GM23248 (cell line): ENCODE measurements at places on chromosomes 1 and 21.

GRCh38 chr1:230975636-230976035 lies 3.0 kb downstream of the TTC13 start:
- no peak for DNase-seq

GRCh38 chr1:114803001-114803400 lies 22.5 kb upstream of the SIKE1 start:
- peak; percentile 3 for DNase-seq

DNA sequence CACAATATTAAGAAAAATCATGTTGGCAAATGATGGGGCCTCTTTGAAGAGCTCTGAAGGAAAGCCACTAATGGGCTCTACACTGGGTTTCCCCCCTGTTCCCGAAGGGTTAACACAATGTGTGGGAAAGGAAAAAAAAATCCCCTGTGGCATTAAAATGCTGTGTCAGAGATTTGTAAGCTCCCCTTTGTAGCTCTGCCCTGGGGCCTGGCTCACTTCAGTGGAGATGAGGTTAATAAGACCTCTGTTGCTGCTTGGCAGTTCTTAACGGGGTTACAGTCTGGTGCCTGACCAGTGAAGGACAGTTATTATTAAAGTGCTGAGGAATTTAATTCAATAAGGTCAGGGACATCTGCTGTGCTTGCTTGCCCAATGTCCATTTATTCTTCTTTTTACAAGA lies 129.7 kb upstream of the UBE2U start:
- DNase-seq = no peak

DNA sequence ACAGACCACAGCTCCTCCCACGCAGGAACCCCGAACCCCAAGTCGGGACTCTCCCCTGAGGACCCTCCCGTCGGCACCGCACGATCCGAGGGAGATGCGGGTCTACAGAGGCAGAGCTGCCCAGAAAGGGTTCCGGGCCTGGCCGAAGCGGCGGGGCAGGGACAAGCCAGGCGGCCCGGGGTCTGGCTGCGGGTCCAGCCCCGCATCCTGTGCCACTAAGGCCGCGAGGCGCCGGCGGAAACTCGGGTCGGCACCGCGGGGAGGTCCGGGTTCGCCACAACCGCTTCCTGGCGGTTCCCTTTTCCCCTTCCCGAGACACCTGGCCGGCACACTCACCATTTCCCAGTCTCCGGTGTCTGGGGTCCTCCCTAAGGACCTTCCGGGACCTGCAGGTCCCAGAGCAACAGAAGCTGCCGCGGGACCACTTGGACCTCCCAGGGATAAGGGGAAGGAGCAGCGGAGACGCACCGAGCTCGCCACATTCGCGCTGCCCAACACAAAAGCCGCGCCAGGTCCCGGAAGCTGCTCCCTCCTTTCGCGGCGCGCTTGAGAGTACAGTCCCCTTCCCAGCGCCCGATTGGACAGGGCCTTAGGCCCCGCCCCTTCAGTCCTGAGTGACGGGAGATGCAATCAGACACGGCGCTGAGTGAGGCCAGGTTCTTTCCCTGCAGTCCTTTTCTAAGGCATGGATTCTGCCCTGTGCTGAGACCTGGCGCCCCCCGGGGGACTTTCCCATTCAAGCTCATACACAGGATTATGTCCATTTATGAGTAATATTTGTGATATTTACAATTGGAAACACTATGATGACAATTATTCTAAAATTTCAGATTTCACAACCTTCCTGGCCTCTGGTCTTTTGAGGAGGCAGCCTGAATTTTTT lies at the start of gene ZNF670:
Gene ZNF670 (minus strand): TSS at position 554 of the 883 bp plus-strand sequence. CDS start 215 bp downstream, at position 339.
- DNase-seq = peak; percentile 99

DNA sequence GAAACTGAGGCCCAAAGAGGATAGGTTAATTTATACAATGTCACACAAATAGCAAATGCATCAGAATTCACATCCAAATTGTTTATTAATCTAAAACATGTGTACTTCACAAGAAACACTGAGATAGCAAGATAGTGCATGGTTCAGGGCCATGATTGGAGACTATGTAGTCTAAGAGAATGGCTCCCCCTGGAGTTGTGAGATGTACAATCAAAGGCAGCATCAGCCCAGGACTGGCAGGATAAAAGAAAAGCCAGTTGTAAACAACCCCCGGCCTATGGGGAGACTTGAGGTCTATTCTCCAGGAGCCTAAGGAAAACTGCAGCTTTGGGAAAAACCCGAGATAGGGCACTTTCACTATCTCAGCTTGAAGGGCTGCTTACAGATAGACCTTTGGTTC lies 511.0 kb downstream of the OMA1 start:
- peak; percentile 32 for DNase-seq

DNA sequence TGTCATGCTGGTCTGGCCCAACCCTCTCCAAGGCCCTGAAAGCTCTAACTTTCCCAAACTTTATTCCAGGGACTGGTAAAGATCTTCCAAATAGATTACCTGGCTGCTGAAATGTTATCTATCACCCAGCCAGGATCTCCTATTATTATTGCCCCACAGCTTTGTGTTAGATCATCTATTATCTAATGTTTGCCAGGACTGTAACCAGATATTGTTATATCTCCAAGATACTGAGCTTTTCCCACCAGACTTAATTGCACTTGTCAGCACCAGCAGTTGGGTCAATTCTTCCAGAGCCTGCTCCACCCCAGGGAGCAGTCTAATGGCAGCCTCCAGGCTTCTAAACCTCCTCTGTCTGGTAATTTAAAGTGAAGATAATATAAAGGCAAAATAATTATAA lies 59.1 kb downstream of the PRDX6 start:
- DNase-seq = no peak

- peak; percentile 64 for DNase-seq
Measured at GRCh38 chr1:89908672-89909436, 86.1 kb upstream of the ZNF326 start.

DNA sequence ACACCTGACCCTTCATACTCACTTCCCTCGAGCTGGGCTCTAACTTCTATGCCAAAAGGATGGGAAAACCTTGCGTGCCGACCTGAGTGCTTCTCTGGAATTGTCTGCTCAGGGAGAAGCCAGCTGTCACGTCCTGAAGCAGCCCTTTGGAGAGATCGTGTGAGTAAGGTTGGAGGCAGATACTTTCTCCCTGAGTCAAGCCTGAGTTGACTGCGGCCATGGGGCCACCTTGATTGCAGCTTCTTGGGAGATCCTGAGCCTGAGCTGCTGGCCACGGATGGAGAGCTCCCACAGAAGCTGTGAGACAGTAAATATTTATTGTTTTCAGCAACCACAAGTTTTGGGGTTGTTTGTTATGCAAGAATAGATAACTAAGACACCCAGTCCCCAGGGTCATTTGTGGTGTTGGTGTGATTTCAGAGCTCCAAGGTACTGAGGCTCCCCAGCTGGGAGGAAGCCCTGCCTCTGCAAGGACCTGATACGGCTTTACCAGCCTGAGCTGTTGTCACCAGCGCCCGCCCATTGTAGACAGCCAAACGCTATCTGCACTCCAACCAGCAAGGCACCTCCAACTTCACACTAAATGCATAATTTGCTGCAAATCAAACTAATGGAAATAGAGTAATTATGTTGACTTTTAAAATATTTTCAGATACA lies 531.6 kb downstream of the PTPRU start:
- no peak for DNase-seq

GRCh38 chr1:240808381-240808780 lies 196.4 kb upstream of the GREM2 start:
- DNase-seq = no peak

- DNase-seq = peak; percentile 89
Measured at GRCh38 chr1:115977499-115978258, 1.4 kb downstream of the SLC22A15 start.

GRCh38 chr21:45084881-45085536 lies 10.6 kb downstream of the ADARB1 start:
- DNase-seq = no peak

GRCh38 chr1:101706366-101706765 lies 290.4 kb downstream of the OLFM3 start:
- DNase-seq = no peak

DNA sequence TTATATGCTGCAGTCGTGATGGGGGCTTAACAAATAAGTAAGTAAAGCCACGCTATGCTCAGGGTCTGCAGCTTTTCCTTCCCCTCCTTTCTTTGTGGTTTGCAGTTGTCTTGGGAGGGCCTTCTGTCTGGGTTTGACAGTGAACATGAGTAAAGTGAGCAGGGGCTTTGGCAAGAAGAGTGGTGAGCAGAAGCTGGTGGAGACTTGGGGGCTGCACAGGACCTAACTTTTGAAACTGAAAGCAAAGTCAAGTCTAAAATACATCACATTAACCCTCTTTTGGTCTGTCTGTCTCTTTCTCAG lies 368.6 kb upstream of the VAMP3 start:
- DNase-seq = no peak

- no peak for DNase-seq
Measured at GRCh38 chr1:216034506-216034905, 388.7 kb downstream of the USH2A start.

- no peak for DNase-seq
Measured at GRCh38 chr1:165300400-165300903, 56.1 kb downstream of the LMX1A start.

- DNase-seq = no peak
Measured at GRCh38 chr1:244678697-244679096, 25.8 kb downstream of the DESI2 start.

GRCh38 chr1:21814241-21814918 lies 2.3 kb downstream of the LDLRAD2 start:
- no peak for DNase-seq

- DNase-seq = no peak
Measured at GRCh38 chr1:17847111-17847510, 92.0 kb downstream of the ACTL8 start.

- DNase-seq = peak; percentile 64
Measured at GRCh38 chr21:37257511-37257966, 9.6 kb downstream of the VPS26C start.

- no peak for DNase-seq
Measured at GRCh38 chr1:185699874-185700273, 34.3 kb upstream of the HMCN1 start.

DNA sequence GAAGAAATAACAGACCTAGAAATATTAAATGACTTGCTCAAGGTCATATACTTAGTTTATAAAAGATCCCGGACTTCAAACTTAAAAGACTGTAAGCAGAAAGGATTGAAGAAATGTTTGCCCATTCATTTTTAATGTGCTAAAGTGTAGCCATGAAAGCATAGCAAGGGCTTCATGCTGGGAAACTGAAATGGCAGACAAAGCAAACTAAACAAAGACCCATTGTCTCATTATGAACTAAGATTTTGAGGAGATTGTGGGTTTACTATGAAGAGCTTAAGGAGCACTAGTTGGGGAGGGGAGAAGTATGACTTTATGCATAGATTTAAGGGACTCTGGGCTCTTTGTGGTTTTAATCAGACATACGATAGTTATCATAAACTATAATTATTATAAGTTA lies 26.3 kb downstream of the ADAMTS1 start:
- no peak for DNase-seq

DNA sequence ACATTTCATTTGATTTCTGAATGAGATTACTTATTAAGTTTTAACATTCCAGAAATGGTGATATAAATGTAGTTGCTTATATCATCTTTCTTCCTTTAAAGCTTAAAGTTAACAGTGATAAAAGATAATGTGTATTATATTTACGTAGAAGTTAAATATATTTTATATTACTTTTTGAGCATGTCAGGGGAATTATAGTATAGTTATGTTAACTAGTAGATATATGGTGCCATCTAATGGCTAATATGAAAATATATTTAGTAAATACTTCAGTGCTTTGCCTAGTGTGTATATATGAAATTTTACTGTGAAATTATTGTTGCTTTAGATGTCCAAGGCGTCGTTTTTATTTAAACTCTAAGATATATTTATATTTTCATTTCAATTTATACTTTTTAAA lies 51.5 kb downstream of the SYT14 start:
- peak; percentile 64 for DNase-seq

DNA sequence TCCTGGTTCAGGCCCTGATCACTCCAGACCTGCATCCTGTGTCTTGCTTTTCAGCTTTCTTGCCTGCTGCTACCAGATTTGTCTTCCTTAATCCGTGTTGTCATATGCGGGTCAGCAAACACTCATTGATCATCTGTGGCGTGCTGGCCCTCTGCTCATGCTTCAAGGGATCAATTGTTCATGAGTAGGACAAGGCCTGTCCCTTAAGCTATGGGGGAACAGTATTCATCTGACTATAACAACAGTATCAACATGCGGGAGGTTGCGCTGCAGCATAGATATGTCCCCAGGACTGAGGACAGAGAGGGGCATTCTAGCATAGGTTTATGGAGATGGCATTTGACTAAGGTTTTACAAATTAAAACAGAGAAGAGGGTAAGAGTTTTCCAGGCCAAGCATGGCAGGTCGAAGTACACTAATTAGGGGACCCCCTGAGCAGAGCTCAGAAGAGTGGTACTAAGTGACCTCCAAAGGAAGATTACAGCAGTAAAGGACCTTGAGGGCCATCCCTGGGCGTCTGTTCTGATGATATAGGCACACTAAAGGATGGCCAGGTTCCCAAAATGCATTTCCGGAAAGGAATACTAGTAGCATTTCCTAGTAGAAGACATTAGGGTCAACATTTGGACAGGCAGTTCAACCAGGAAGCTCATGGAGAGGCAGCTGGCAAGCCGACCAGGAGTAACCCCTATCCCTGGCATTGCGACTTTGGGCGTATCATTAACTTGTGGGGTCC lies 811 bp upstream of the ZNF672 start:
- DNase-seq = no peak

DNA sequence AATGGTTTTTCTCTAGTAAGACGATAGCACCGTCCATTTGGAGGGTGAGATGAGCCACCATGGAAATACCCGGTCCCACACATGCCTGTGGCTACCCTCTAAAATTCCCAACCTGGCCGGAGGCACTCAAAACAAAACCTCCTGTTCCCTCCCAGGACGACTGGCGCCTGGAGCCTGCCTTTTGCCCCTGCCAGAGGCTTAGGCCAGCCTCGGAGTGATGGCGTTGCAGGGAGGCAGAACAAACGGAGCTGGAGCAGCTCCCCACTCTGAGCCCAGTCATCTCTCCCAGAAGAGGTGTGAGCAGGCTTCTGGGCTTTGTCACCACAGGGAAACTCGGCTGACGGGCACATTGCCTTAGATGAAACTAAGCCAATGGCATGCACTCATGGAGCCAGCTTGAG lies 213.7 kb upstream of the HOOK1 start:
- DNase-seq = peak; percentile 93

GRCh38 chr1:218363141-218363540 lies 18.0 kb downstream of the TGFB2 start:
- DNase-seq = no peak

- DNase-seq = peak; percentile 60
Measured at GRCh38 chr1:233304489-233305102, 9.1 kb upstream of the PCNX2 start.

DNA sequence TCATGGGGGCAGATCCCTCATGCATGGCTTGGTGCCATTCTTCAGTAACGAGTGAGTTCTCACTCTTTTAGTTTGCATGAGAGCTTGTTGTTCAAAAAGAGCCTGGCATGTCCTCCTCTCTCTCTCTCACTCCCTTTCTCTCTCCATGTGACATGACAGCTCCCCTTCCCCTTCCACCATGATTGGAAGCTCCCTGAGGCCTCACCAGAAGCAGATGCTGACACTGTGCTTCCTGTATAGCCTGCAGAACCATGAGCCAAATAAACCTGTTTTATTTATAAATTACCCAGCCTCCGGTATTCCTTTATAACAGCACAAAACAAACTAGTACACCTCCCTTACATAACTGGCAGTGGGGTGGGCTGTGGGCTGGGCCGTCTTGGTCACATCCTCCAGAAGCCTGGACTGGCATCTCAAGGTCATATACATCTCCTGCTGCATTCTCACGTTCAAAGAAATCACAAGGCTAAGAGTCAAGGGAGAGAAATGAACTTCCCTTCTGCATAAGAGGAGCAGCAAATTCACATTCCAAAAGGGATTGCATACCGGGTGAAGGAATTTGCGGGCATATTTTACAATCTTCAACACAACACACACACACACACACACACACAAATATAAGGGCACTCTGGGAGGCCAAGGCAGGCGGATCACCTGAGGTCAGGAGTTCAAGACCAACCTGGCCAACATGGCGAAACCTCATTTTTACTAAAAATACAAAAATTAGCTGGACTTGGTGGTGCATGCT lies 2.3 kb upstream of the CCSAP start:
- DNase-seq = peak; percentile 16
